ENCODE measurements at places on chromosomes 1 and 21. TPM values are rescaled to one million over a fixed set of nuclear protein-coding genes. Genes with fewer than 3 reads are reported as not detected.

Gene NEGR1
- 33.3 TPM for total RNA-seq

- no peak overlapping the region for H3K27ac ChIP-seq
- no peaks in the 10 kb centered on the region for H3K36me3 ChIP-seq
- H3K27me3 ChIP-seq, result no peaks in the 10 kb centered on the region
- no peak overlapping the region for H3K4me3 ChIP-seq
- no peak for DNase-seq
- H3K4me1 ChIP-seq, result no peaks in the 10 kb centered on the region
Measured at GRCh38 chr1:57302812-57303596, 120.9 kb downstream of the DAB1 start.

Gene ZBTB48
- 19.3 TPM for total RNA-seq

Gene LCE2B
- not detected for total RNA-seq

Gene OR10Z1
- total RNA-seq, result not detected

DNA sequence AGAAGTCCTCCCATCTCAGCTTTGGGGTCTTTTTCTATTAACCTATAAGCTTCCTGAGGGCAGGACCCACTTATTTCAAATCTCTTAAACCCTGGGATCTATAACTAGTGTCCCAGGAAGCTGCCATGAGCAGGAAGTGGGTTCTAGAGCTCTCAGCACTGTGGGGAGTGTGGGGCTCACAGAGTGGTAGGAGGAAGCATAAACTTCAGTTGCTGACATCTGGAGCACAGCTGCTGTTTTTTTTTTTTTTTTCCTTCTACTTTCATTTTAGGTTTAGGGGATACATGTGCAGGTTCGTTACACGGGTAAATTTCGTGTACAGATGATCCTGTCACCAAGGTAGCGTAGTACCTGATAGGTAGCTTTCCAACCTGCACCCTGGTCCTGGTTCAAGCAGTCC, 59.3 kb downstream of the AK4 start:
- H3K4me1 ChIP-seq, result no peaks in the 10 kb centered on the region
- H3K27me3 ChIP-seq, result no peaks in the 10 kb centered on the region
- H3K36me3 ChIP-seq, result no peaks in the 10 kb centered on the region
- H3K4me3 ChIP-seq, result no peak overlapping the region

- H3K27me3 ChIP-seq, result no peaks in the 10 kb centered on the region
- H3K36me3 ChIP-seq, result no peaks in the 10 kb centered on the region
- H3K4me1 ChIP-seq, result no peaks in the 10 kb centered on the region
- no peak overlapping the region for H3K4me3 ChIP-seq
Measured at GRCh38 chr21:45324489-45325205, 37.0 kb upstream of the POFUT2 start.

DNA sequence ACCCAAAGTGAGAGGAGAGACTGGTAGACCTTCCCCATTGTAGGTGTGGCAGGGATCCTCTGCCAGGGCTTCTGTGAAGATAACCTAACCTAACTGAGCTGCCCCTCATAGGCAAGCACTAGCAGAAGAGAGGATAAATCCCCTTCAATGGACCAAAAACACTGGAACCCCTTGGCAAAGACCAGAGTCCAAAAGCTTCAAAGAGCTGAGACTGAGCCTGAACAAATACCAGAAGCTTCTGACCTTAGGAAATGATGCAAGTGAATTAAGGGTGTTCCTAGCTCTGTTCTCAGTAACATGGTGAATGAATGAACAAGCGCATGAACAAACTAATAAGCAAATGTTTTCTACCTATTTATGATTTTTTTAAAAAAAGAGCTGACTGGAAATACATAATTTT, 123.2 kb downstream of the RRAGC start:
- no peaks in the 10 kb centered on the region for H3K36me3 ChIP-seq
- H3K4me1 ChIP-seq, result no peaks in the 10 kb centered on the region

DNA sequence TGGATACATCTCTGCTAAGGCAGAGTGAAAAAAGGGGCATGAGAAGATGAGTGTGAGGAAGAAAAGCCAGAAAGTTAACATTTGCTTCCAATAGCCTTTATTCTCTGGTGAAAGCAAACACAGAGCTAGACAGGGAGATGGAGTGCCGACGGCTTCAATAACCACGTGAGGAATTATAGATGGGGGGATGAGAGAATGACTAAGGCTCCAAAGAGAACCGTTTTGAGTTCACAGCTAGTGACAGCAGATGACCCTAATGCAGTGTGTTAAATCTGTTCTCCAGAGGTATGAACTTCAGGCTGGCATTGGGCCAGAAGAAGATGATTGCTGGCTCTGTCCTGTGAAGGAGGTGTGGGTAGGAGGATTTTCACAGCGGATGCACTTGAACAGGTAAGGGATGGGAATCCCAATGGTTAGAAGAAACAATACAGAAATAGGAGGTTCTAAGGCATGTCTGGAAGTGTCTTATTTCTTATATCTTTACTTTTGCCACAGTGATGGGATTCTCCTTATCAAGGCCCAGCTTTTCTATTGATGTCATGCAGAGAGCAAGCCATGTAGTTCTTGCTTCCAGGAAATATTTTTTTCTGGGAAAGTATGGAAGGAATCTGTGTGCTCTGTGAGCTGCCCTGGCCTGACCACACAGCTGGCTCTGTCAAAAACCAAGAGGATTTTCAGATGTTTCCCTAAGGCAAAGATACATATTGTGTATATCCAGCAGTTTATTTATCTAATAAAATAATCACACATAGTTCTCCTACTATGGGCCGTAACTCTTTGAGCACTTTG, 573.8 kb downstream of the LTN1 start:
- peaks cover 3% of the 10 kb centered on the region for H3K4me1 ChIP-seq
- no peaks in the 10 kb centered on the region for H3K36me3 ChIP-seq
- no peak for DNase-seq
- peak overlapping the region; percentile 40 for H3K27ac ChIP-seq

DNA sequence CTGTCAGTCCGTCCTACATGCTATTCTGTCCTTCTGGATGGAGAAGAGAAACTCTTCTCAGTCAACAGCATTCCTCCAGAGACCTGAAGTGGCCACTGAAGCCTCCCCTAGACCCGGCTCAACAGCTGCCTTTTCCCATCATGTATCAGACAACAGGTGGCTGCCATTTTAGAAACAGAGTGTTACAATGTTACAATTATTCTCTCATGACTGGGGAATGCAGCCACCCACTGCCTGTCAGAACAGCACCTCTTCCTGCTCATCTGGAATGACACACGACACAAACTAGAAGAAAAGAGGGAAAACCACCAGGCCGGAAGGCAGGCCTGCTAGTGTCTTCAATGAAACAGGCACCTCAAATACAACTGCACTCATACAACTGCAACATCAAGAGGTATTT, 105.3 kb downstream of the PGBD5 start:
- H3K4me1 ChIP-seq, result no peaks in the 10 kb centered on the region
- H3K36me3 ChIP-seq, result no peaks in the 10 kb centered on the region
- no peak overlapping the region for H3K27ac ChIP-seq
- no peak overlapping the region for H3K4me3 ChIP-seq
